Muscle of back (tissue), 13 donors: ENCODE measurements at places on chromosomes 5 and 9. TPM values are rescaled to one million over a fixed set of nuclear protein-coding genes. Genes with fewer than 3 reads are reported as not detected.

DNA sequence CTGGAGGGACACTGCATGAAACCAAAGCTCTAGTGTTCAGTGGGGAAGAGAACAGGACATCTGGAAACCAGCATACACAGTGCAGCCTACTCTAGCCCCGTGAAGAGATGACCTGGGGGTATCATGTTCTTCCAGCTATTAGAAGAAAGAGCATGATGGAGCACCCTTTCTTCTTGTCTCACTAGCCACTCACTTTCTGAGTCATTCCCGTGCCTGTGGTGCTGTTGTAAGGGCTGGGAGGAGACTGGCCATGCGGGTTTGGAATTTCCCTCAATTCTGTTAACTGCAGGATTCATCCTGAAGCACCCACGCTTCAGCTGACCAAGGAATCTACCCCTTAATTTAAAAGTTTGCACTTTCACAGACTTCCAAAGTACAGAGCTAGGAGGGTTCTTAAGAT, 137.0 kb downstream of the COL23A1 start:
- no peak for DNase-seq

CENPK gene
- polyA plus RNA-seq: 21.2 TPM

DNA sequence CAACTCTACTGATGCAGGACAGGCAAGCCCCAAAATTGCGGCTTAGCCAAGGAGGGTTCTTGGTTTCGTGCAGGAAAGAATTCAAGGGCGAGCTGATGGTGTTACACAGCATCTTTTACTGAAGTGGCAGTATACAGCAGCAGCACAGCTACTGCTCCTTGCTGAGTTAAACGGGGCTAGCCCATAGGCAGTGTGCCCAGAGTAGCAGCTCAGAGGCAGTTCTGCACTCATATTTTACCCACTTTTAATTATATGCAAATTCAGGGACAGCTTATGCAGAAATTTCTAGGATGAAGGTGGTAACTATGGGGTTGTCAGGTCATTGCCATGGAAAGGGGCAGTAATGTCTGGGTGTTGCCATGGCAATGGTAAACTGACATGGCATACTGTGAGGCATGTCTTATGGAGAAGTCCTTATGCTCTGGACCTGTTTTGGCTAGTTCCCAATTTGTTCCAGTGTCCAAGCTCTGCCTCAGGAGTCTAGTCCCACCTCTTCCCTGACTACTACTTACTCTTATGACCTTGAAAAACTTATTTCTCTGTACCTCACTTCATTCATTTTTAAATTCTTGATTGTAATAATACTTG, 2.0 kb upstream of the SPINK9 start:
- DNase-seq: no peak

CCNH gene
- polyA plus RNA-seq: 21.1 TPM

IFNA13 gene
- not detected for polyA plus RNA-seq
